ENCODE measurements at places on chromosomes 4 and X. TPM values are rescaled to one million over a fixed set of nuclear protein-coding genes. Genes with fewer than 3 reads are reported as not detected.

- no peak for DNase-seq
Measured at GRCh38 chr4:147174591-147174990, 228.9 kb upstream of the TTC29 start.

Gene SLC4A4
- total RNA-seq = 0.33 TPM

Gene ETDB
- not detected for total RNA-seq

Gene TMSB15B
- 2.5 TPM for total RNA-seq

Gene NUP54
- total RNA-seq = 63.9 TPM

- DNase-seq = peak; percentile 96
Measured at GRCh38 chr4:89469930-89470375, 162.4 kb upstream of the GPRIN3 start.

GRCh38 chr4:141575884-141576283, 60.5 kb upstream of the IL15 start:
- no peak for DNase-seq

DNA sequence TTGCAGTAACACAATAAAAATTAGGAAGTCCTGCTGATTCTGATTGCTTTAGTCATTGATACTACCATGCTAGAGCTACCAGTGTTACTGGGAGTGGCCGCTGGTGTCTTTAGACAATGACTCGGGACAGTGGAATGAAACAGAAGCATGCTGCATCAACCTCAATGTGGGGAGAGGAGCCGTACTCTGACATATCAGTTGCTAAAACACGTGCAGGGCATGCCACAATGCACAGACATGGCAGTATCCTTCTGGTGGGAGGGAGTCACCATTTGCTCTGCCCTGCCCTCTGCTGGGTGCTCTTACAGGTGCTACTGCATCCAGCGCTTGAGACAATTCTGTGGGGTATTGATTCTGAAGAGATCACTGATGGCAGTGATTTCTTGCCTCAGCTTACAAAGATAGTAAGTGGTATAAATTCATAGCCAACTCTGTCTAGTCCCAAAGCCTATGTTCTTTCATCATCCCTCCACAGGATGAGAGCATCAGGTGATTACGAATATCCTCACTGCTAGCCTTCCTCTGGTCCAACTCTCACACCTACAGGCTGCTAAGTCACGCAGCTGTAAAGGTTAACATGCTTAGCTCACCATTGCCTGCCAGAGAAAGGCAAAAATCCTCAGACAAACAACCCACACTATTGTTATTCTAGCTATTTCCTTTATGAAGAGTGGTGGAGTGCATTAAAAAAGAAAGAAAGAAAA, 43.7 kb downstream of the NSG1 start:
- DNase-seq = peak; percentile 81

GRCh38 chr4:28254003-28254402, 1393.4 kb downstream of the STIM2 start:
- DNase-seq = no peak

GRCh38 chrX:43108828-43109227, 330.9 kb upstream of the PPP1R2C start:
- no peak for DNase-seq

Gene PSAPL1
- not detected for total RNA-seq

Gene ARFIP1
- 39.7 TPM for total RNA-seq

DNA sequence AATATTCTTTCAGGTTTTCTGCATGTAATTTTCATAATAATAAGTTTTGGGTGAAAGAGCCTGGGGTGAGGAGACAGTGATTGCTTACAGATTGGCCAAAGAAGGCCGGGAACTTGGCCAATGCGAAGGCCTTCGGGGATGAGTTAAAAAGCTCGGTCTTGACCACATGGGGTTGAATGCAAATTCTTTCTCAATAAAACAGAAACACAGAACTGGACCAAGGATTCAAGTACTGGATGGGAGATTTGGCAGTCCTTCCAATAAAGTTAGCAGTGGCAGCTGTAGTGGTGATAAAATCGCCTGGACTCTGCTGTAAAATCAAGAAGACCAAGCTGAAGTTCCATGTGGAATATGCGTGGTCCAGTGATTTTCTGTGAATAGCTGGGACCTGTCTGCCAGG, 282.2 kb upstream of the KLF3 start:
- no peak for DNase-seq

GRCh38 chr4:142976482-142976881, 130.4 kb upstream of the INPP4B start:
- no peak for DNase-seq

Gene C4orf36
- total RNA-seq = 2.6 TPM

- no peak for DNase-seq
Measured at GRCh38 chr4:172220679-172221078, 407.5 kb downstream of the GALNTL6 start.

- peak; percentile 76 for DNase-seq
Measured at GRCh38 chrX:110741213-110741796, 54.3 kb downstream of the CHRDL1 start.

GRCh38 chr4:105637408-105638176, 70.9 kb downstream of the INTS12 start:
- DNase-seq = no peak

- no peak for DNase-seq
Measured at GRCh38 chrX:45428831-45429230, 228.2 kb upstream of the DIPK2B start.

- no peak for DNase-seq
Measured at GRCh38 chr4:89576246-89576645, 260.7 kb downstream of the SNCA start.

GRCh38 chrX:107894038-107894437, 68.4 kb downstream of the MID2 start:
- DNase-seq = peak; percentile 48

Gene SPIN2A
- total RNA-seq = 0.37 TPM

- no peak for DNase-seq
Measured at GRCh38 chr4:183757060-183757459, 98.0 kb downstream of the TRAPPC11 start.

GRCh38 chr4:150130933-150131332, 52.7 kb downstream of the DCLK2 start:
- DNase-seq = peak; percentile 23

DNA sequence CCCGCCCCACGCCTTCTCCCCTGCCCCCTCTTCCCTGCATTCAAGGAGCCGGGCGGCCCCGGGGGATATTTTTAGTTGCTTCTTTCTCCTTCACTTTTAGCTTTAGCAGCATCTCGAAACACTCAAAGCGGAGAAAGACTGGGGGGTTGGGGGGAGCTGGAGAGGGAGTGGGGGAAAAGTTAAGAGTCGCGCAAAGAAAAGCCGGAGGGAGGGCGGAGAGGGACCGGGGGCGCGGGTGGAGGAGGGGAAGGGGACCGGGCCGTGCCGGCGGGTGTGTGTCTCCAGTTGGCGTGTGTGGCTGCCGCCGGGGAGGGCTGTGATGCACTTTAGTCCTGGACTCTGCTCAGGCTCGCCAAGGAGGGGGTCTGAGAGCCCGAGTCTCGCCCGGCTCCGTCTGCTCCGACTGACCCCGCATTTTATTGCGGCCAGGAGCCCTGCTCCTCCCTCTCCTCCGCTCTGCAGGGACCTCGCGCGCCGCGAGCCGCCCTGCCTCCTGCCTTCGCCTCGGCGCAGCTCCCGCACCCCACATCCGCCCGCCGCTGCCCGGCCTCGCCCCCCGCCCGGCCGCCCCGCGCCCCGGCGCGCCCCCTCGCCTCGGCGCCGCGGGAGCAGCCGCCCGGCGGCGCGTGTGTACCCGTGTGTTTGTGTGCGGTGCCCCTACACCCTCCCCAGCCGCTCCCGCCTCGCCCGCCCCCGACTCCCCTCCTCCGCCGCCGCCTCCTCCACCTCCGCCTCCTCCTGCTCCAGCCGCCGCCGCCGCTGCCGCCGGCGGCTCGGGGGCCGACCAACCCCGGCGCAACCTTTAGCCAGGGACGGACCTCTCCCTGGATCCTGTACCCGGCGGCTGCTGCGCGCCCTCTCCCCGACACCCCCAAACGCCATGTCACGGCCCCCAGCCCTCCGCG, 1.4 kb downstream of the ZNF827 start:
- peak; percentile 63 for DNase-seq

- no peak for DNase-seq
Measured at GRCh38 chr4:179927473-179927872, 2315.7 kb upstream of the TENM3 start.

- DNase-seq = no peak
Measured at GRCh38 chr4:114103908-114104307, 124.5 kb upstream of the ARSJ start.

Gene NAT8L
- 5.6 TPM for total RNA-seq

DNA sequence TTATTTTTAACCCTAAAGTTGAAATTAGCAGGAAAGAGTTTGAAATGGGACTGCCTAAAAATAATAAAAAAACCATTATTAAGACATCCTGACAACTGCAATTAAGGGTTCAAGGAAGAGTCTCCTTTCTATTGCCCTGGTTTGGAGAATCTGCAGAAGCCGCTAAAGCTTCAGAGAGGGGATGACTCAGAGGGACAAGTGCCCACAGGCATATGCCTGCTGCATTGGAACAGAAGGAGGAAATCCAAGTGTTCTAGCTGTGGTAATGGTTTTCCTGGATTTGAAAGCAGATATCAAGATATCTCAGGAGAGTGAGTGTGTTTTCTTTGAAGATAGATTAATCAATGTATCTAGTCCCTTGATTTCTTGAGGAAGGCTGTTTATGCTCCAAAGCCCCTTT, 235.1 kb upstream of the TAPT1 start:
- DNase-seq = peak; percentile 48

Gene DTHD1
- total RNA-seq = not detected

- DNase-seq = no peak
Measured at GRCh38 chr4:145019346-145019745, 78.7 kb downstream of the ANAPC10 start.

Gene TRIM60
- total RNA-seq = not detected

- peak; percentile 8 for DNase-seq
Measured at GRCh38 chr4:160038615-160039014, 935.7 kb downstream of the RAPGEF2 start.

Gene ALAS2
- total RNA-seq = not detected

Gene VSIG4
- not detected for total RNA-seq

Gene PLA2G12A
- total RNA-seq = 34.7 TPM

DNA sequence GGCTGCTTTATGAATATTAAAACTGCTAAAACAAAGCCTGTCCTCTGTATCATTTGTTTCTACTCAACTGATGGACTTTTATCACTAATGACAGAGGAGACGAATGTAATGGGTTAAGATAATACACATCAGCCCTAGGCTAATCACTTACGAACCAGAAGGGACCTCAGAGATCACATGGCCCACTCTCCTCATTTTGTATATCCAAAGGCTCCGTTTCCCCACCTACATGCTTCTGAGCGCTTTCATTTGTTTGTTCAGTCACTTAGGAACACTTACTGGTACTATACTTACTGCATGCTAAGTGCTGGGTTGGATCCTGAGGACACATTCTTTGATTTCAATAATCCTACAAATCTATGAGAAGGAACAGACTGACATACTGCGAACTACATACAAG, 169.3 kb downstream of the CEP135 start:
- no peak for DNase-seq

Gene IL2RG
- total RNA-seq = not detected

DNA sequence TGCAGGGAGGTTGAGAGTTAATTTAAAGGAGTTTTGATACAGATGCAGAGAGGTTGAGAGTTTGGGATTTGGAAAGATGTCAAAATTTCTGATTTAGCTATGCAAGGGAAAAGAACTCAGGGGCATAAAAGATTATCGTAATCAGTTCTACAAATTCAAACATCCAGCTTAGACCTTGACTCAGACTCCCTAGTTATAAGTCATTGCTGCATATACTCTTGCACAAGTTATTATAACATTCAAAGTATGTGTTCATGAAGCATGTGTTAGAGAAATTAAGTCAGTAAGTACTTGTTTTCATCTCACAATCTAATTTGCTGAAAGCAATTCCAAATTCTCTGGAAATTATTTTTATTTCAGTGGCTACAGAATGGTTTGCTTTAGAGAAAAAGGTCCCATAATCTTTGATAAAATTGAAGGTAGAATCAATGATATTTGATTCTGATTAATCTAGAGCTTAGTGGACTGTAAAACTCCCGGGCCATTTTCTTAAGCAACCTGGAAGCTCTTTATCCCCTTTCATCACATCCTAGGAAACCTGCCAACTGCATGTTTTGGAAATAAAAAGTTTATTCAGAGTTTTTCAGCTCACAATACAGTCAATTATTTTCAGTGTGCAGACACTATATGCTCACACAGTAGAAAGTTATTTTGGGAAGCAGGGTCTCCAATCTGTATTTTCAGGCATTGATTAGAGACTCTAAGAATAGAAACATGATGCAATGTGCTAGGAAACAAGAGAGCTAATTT, 132.9 kb upstream of the SPANXC start:
- DNase-seq = no peak

Gene IL21
- not detected for total RNA-seq

Gene FAAH2
- total RNA-seq = not detected

GRCh38 chr4:173493041-173493440, 37.0 kb downstream of the HAND2 start:
- DNase-seq = no peak

Gene TKTL1
- not detected for total RNA-seq
